ENCODE measurements at places on chromosomes 3 and 15.

DNA sequence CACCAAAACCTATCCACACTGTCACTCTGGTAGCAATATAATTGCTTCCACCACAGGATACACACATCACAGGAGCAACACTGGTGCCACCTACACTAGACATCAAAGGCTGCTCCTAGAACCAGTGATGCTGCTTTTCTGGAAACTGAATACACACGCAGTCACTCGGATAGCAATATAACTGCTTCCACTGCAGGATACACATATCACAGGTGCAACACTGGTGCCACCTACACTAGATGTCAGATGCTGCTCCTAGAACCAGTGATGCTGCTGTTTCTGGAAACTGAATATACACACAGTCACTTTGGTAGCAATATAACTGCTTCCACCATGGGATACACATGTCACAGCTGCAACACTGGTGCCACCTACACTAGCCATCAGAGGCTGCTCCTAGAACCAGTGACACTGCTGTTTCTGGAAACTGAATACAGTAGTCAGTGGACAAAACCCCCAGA is 6.9 kb upstream of the TNFSF10 start:
- DNase-seq = no peak

- no peak for DNase-seq
These were observed 597.2 kb upstream of the AGTR1 start for GRCh38 chr3:148100476-148100875.

DNA sequence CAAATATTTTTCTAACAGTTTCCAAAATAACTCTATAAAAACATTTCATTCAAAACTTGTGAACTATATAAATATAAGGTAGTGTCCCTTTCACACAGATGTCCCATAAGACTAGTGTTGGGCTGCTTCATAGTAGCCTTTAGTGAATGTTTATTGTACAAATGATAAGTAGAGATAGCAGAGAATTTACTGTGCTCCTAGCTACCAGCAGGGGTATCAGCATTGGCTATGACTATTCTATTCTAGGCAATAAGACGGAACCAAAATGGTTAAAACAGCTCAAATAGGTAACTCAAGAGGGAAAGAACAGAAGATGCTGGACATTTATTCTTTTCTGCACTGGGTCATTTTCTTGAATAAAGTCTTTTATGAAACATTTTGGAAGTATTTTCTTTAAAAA is 22.6 kb downstream of the SERPINI2 start:
- DNase-seq = no peak

- peak; percentile 55 for DNase-seq
These were observed 2.9 kb upstream of the GMNC start for GRCh38 chr3:190865419-190865818.

- no peak for DNase-seq
These were observed 51.9 kb downstream of the RPLP1 start for GRCh38 chr15:69504352-69505040.

GRCh38 chr3:192409838-192410683 is 317.3 kb downstream of the FGF12 start:
- DNase-seq = peak; percentile 61

GRCh38 chr15:29043736-29044502 is 158.1 kb downstream of the APBA2 start:
- DNase-seq = no peak

- no peak for DNase-seq
These were observed 30.5 kb downstream of the SMAD3 start for GRCh38 chr15:67095912-67096311.

DNA sequence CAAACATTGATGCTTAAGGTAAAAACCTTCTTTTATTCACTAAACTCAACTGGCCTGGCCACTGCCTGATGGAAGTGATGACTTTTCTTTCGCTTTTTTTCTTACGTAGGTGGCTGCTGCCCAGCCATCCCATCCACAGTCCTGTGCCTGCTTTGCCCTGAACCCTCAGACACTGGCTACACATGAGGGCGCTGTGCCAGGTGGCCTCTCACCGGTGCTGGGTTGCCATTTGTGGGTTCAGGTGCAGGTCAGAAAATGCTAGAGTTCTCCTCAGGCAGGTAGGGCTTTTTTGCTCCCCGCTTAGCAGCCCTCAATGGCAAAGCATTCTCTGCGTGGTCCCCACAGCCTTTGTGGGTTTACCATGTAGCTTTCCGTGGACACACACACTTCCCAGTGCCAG is 88.3 kb upstream of the PRR23E start:
- no peak for DNase-seq

- DNase-seq = peak; percentile 31
These were observed 12.3 kb upstream of the CLDN16 start for GRCh38 chr3:190375671-190376070.

GRCh38 chr3:115340586-115340985 is 193.5 kb upstream of the ZBTB20 start:
- no peak for DNase-seq

- peak; percentile 86 for DNase-seq
These were observed 111.0 kb downstream of the ERC2 start for GRCh38 chr3:56357266-56357665.

- no peak for DNase-seq
These were observed 20.8 kb downstream of the CAND2 start for GRCh38 chr3:12817343-12817710.

All from kidney tubule cell (primary cell).